Ovary (tissue), 10 donors: ENCODE measurements at places on chromosomes 7 and 10. TPM values are rescaled to one million over a fixed set of nuclear protein-coding genes. Genes with fewer than 3 reads are reported as not detected.

The FANK1 gene
- total RNA-seq = 7.0 TPM

The IL2RA gene
- not detected for total RNA-seq

The AMPH gene
- 4.6 TPM for total RNA-seq

The SLC16A12 gene
- 1.1 TPM for total RNA-seq

The ARPC1A gene
- total RNA-seq = 109 TPM

The MYL10 gene
- not detected for total RNA-seq

The PLPP4 gene
- total RNA-seq = 0.23 TPM

The HIP1 gene
- total RNA-seq = 22.0 TPM

DNA sequence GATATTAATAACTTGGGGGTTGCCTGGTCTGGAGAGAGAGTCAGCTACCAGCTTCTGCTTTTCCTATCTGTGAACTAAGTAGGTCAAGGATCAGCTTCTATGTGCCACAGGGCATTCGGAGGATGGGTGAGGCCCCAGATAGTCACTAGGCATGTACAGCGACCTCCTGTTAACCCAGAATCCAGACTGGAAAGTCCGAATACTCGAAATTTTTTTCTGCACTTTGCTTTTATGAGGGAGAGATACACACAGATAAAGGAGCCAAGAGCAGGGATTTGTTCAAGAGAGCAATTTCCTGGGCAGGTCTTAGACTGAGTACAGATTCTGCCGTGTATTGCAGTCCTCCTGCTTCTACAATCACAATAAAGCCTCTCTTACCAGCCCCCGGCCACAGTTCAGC, 54.2 kb downstream of the EMX2 start:
- no peak for DNase-seq

GRCh38 chr10:112774210-112774609, 175.8 kb upstream of the TCF7L2 start:
- DNase-seq = no peak

GRCh38 chr10:5565671-5566581, 41.2 kb downstream of the CALML3 start:
- peak; percentile 20 for DNase-seq

DNA sequence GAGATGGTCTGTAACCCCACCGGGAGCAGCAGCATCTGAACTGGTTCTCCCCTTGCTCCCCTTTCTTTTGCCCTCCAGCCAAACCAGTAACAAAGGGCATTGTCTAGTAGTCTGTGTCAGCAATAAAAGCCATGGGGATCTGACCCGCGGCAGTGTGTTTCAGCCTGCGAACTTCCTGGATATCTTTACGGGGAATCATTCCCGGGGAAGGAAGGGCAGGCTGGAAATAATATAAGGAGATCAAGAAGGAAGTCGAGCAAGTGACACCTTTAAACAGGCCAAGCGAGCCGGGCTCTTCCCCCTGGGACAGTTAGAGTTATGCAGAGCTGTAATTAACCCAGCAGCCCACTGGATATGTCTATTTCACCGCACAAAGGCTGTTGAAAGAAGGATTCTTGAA, 661.2 kb upstream of the GALNT17 start:
- no peak for DNase-seq

DNA sequence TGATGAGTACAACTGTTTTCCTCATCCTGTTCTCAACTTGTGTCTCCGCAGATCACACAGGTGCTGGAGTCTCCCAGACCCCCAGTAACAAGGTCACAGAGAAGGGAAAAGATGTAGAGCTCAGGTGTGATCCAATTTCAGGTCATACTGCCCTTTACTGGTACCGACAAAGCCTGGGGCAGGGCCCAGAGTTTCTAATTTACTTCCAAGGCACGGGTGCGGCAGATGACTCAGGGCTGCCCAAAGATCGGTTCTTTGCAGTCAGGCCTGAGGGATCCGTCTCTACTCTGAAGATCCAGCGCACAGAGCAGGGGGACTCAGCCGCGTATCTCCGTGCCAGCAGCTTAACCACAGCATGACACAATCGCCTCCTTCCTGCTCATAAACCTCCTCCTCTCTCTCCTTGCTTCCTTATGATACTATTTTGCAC, 126.7 kb upstream of the PRSS58 start:
- DNase-seq = no peak

GRCh38 chr10:91253300-91253699, 32.8 kb downstream of the PCGF5 start:
- DNase-seq = no peak

- DNase-seq = no peak
Measured at GRCh38 chr10:76071653-76072365, 640.4 kb downstream of the LRMDA start.

GRCh38 chr10:58817201-58817846, 304.7 kb downstream of the BICC1 start:
- DNase-seq = no peak

- no peak for DNase-seq
Measured at GRCh38 chr10:125836746-125837145, 13.4 kb downstream of the BCCIP start.

DNA sequence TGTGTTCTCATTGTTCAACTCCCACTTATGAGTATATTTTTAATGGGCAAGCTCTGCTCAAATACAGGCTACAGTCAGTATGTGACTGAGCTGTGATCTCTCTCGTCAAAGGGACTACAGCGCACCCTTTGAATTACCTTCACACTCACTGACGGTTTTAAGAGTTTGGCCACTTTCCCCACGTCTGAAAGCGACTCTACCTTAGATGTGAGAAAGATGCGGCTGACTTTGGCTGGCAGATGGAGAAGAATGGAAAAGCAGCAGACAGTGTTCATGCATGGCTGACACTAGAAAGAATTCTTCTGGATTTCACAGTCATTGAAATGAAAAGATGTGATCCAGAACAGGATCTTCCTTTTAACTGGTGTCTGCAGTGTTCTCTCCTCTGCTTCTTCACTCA, 2.0 kb upstream of the ATRNL1 start:
- DNase-seq = no peak

GRCh38 chr10:110461530-110461929, 36.2 kb upstream of the DUSP5 start:
- DNase-seq = no peak

DNA sequence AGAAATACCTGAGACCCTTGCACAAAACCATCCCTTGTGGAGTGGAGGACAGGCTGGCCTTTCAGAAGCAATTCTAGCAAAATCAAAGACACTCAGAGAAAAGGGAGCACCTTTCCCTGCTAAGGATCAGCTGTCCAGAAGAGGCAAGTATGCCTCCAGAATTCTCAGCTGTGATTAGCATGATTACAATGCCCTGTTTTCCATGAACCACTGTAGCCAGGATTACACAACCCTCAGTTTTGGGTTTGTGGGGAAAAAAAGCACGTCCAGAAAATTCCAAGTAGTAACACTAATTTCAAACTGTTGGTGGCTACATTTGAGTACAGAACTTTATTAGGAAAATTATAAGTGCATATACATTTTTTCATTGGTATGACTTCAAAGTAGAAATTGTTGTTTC, 15.0 kb downstream of the CXCL12 start:
- DNase-seq = no peak

GRCh38 chr7:16661924-16662323, 15.9 kb downstream of the BZW2 start:
- DNase-seq = no peak

DNA sequence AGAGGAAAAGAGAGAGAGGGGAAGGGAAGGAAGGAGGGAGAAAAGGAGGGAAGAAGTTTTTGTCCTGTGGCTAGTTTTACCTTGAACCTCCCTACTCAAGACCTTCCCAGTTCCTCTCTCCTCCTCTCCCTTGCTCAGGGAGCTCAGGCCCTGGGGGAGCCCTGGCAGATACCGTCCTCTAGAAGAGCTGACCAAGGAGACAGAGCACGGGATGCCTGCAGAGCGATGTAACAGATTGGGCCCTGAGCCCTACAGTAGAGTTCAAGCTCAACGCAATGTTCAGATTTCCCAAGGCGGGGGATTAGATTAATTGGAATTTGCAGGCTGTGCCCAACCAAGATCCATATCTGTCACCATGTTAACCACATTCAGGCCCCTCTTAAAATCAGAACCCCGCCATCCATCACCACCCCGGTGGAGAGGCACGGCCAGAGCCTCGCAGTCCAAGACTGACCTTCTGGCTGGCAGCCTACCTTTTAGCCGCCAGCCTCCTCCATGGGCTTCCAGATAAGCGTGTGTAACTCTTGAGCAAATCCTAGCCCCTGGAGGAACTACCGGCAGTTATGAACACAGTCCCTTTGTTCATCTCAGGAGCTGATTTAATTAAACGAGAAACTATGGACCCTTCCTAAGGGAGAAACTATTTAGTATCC, 70.6 kb downstream of the KCNMA1 start:
- DNase-seq = no peak

- no peak for DNase-seq
Measured at GRCh38 chr7:101899616-101900015, 82.2 kb downstream of the CUX1 start.

- DNase-seq = no peak
Measured at GRCh38 chr10:6128087-6128486, 39.3 kb downstream of the RBM17 start.

GRCh38 chr10:31422634-31423033, 103.6 kb downstream of the ZEB1 start:
- no peak for DNase-seq

DNA sequence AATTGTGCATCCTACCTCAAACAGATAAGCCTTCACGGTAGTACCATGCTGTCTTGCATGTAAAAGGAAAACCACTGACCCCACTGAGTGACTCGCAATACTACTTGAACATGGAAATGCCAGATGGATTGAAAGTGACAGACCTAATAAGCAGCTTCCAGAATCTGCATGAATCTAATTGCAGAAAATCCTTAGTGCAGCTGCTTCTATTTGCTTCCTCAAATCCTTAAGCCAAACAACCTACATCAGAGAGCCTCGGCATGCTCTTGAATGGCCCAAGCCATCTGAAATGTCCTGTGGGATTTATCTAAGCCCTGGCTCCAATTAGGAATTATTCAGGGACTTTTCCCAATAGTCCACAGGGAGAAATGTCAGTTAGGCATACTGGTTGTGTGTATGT, 509.5 kb upstream of the CELF2 start:
- no peak for DNase-seq

- DNase-seq = no peak
Measured at GRCh38 chr7:122070834-122071233, 73.2 kb downstream of the AASS start.

DNA sequence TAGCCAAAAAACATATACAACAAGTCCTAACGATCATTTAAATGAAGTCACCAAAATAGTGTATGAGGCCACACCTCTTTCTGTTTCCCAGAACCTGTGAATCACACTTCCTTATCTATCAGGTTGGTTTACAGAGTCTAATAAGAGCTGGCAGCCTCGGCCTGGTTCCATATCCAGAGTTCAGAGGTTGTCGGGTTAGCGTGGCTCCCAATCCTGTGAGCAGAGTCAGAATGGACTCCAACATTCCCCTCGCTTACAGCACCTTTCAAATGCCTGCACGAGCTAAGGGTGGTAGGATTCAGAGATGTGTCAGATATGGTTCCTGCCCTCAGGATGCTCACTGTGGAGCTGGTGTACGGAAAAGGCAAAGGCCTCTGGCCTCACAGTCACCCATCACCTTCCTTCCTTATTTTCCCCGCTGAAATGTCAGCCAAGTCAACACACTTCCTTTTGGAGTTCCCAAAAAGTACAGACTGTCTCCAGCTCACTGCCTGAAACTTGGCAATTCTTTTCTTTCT, 6.0 kb downstream of the IL15RA start:
- DNase-seq = no peak

DNA sequence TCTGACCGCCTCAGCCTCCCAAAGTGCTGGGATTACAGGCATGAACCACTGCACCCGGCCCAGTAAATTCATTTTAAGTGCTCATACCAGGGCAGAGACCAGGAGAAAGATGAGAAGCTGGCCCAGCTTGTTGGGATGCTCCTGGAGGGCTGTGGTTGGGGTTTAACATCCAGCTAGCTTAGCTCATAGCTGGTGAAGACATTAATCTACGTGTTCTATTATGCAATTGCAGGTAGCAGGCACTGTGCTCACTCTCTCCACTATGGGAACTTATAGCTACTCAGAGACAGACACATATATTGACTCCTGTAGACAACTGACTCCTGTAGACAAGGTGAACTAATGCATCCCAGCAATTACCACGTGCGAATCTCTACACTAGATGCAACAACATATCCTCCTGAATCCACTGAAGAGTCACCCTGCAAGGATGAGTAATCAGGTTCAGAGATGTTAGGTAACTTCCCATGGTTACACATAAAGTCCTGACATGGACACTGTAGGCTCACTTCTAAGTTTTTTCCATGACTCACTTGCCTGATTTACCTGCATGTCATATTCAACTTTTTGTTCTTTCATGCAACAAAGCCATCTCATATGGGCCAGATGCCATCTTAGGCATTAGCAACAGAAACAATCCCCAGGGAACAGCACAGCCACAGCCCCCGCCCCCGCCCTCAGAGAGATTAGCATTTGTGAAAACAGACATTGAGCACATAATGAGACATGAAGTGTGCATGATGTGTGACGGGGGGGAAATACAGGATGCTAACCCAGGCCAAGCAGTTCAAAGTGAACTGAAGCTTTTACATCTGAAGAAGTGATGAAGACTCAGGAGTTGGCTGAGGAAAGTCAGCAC, 37.2 kb downstream of the ERLIN1 start:
- no peak for DNase-seq

- no peak for DNase-seq
Measured at GRCh38 chr7:22591271-22591670, 91.3 kb upstream of the STEAP1B start.

DNA sequence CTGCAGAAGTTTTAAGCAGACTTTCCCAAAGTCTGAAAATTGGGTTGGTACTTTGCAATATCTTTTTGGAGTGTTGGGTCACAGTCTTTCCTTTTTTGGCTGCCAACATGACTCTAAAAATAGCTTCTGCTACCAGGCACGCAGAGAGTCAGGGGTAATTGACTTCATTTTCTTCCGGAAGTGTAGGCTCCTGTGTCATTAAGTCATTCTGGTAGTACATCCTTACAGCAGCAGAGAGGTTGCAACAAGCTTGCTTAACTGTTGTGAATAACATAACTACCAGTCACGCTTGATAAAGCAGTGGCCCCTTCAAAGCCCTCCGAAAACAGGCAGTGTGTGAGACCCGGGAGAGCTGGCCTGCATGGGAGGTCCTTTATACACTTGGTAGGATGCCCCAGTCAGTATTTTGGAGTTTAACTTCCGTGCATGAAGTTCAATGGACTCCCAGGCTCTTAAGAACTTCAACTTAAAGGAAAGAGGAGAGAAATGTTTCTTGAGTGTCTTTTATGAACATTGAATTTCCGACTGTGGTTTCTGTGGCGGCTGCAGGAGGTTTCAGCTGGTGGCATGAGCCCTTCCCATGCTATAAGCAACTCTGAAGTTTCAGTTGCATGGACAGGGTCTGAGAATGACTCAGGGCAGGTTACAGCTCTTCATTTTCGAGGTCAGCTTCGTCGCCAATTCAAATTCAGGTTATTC, 310.7 kb downstream of the GALNT17 start:
- DNase-seq = no peak

GRCh38 chr10:89644691-89644966, 413 bp downstream of the PANK1 start:
- DNase-seq = no peak
